Thoracic aorta (tissue), 2 donors: ENCODE measurements at places on chromosomes 2 and 18. TPM values are rescaled to one million over a fixed set of nuclear protein-coding genes. Genes with fewer than 3 reads are reported as not detected.

DNA sequence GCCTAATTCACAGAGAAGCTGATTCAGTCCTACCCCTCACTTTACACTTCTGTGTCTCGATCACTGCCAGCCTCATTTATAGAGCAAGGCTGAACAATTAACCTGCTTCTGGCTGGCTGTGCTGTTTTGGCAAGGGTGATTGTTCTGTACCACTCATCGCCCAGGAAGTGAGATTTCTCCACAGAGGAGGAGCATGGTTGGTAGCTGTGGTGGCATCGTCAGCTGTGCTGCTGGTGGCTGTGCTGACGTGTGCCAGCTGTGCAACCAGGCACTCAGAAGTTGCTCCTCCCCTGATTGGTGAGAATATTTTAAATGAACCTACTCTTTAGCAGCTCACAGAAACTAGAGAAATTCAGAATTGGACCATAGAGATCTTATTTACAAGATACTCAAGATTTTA is 158.3 kb downstream of the EML6 start:
- H3K27me3 ChIP-seq = no peaks in the 10 kb centered on the region
- H3K36me3 ChIP-seq = no peaks in the 10 kb centered on the region
- no peak overlapping the region for H3K4me3 ChIP-seq
- no peak for DNase-seq

DNA sequence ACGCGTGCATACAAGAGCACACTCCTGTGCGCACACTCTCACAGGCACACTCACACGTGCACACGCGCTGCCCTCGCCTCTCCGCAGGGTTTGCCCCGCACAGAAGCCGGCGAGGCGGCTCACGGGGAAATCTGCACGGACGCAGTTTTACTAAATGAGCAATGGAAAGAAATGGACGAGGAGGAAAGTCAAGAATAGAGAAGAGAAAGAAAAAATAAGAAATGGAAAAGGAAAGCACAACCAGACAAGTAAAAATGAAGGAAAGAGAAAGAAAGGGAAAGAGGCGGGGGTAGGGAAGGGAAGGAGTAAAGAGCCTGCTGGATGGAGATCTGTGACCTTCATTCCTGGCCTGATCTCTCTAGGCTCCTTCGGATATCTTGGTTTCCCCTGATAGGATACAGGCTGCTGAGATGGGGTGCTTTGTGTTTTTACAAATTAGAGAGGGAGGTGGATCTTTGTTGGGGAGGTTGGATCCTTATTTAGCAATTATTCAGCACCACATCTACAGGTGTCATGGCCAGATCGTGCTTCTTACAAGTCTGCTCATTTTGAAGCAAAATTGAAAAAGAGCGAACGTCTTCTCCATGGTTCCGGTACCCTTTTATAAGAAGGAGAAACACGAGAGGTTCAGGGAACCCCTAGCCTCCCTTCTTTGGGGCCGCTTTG is 693 bp upstream of the LRP2 start:
- no peak overlapping the region for H3K27ac ChIP-seq
- peak overlapping the region; percentile 79 for H3K4me3 ChIP-seq
- H3K4me1 ChIP-seq = peaks cover 22% of the 10 kb centered on the region
- DNase-seq = no peak
- H3K36me3 ChIP-seq = no peaks in the 10 kb centered on the region

- H3K4me1 ChIP-seq = no peaks in the 10 kb centered on the region
- H3K27me3 ChIP-seq = no peaks in the 10 kb centered on the region
- H3K27ac ChIP-seq = no peak within 1 kb of the TSS
- H3K36me3 ChIP-seq = no peaks in the 10 kb centered on the region
- H3K4me3 ChIP-seq = no peak within 1 kb of the TSS
These were observed at the start of gene SAG for GRCh38 chr2:233307565-233307964. SAG (plus strand) TSS chr2:233307816; CDS start chr2:233309190, 1,374 bp downstream.

The CENPA gene
- not detected for total RNA-seq

The UGT1A7 gene
- total RNA-seq = not detected
